SJSA1 (cell line): ENCODE measurements at places on chromosomes 6 and 20. TPM values are rescaled to one million over a fixed set of nuclear protein-coding genes. Genes with fewer than 3 reads are reported as not detected.

RIMS4 gene
- total RNA-seq: not detected in 2 replicates

DNA sequence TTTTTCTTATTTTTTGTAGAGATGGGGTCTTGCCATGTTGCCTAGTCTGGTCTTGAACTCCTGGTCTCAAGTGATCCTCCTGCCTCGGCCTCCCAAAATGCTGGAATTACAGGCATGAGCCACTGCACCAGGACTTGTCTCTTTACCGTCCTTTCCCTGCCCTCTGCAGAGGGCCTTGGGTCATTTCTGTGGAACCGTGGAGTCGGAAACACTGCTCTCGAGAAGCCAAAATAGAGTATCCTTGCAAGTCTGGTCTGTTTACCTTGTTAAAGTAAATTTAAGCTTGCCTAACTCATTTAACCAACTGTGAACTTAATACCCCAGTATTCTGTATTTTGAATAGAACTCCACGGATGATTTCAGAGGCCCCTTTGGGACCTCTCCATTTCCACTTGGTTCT is 51.4 kb downstream of the KDM1B start:
- H3K4me1 ChIP-seq: no peaks in the 10 kb centered on the region
- H3K4me3 ChIP-seq: no peak overlapping the region
- H3K36me3 ChIP-seq: no peaks in the 10 kb centered on the region

DNA sequence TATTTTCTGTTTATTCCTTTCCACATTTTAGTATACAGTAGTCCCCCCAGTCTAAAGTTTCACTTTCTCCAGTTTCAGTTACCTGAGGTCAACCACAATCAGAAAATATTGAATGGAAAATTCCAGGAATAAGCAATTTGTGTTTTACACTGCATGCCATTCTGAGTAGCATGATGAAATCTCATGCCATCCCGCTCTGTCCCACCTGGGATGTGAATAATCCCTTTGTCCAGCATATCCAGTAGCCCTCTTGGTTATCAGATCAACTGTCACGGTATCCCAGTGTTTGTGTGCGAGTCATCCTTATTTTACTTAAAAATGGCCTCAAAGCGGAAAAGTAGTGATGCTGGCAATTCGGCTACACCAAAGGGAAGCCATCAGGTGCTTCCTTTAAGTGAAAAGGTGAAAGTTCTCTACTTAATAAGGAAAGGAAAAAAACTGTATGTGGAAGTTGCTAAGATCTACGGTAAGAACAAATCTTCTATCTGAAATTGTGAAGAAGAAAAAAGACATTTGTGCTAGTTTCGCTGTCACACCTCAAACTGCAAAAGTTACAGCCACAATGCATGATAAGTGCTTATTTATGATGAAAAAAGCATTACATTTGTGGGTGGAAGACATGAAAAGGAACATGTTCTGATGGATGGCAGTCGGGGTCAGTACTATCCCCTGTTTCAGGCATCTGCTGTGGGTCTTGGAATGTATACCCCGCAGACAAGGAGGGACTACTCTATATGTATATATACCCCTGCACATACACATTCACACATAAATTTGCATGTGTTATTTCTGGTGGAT is 11.3 kb downstream of the NOX3 start:
- H3K27me3 ChIP-seq: no peaks in the 10 kb centered on the region
- no peak overlapping the region for H3K4me3 ChIP-seq
- no peaks in the 10 kb centered on the region for H3K36me3 ChIP-seq
- no peaks in the 10 kb centered on the region for H3K4me1 ChIP-seq
- H3K27ac ChIP-seq: no peak overlapping the region

PTK6 gene
- not detected in 2 replicates for total RNA-seq

DNA sequence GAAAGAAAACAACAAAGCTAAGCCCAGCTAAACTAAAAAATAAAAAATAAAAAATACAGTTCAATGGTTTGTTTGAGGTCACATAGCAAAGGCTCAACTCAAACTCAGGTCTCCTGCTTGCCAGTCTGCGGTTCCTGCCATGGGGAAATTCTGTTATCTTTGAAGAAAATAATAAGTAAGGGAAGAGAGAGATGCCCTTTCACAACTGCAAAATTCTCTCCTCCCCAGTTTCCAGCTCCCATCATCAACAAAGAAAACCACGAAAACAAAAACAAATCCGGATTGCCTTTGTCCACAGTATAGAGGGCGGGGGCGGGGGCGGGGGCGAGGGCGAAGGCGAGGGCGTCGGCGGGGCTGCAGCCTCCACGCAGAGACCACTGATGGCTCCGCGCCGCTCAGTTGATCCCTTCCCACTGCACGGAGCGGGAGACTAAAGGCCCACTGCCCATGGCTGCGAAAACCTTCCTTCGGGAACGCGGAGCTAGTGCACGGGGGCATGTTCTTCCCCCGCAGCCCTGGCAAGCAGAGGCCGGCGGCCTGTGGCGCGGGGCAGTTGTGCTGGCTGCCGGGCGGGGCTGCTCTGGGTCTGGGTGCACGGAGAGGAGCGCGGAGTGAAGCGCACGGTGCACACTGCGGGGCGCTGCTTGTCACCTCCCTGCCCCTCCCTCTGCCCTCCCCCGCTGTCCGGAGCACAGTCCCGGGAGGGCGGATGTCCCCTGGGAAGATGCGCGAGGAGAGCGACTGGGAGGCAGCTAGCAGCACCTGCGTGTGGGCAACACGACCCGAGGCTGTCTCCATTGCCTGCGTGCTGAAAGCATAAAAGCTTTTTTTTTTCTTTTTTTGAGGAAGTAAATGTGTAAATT is 54.1 kb upstream of the TPD52L1 start:
- peak overlapping the region; percentile 47 for H3K4me3 ChIP-seq
- peaks cover 4% of the 10 kb centered on the region; the same call in 1 of the 2 replicates for H3K36me3 ChIP-seq
- no peaks in the 10 kb centered on the region for H3K27me3 ChIP-seq
- DNase-seq: peak; percentile 90
- H3K27ac ChIP-seq: peak overlapping the region; percentile 68

DNA sequence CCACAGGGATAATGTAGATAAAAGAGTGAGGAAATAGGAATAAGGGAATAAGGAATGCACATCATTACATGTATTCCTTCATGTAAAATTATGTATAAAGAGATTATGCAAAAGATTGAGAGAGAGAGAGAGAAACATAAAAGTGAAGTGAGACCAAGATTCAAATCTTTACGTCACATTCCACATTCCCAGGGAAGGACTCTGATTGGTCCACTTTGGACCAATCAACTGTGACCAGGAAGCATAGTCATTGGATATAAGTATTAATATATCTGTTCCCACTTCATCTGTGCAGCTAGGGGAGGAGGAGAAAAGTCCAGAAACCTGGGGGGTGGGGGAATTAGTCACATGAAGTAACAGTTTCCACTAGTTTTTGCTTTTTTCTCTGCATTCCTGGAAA is 66.4 kb downstream of the SLC2A10 start:
- no peaks in the 10 kb centered on the region for H3K4me1 ChIP-seq
- H3K36me3 ChIP-seq: no peaks in the 10 kb centered on the region
- no peaks in the 10 kb centered on the region; the same call in 1 of the 2 replicates for H3K27me3 ChIP-seq
- H3K27ac ChIP-seq: no peak overlapping the region
- DNase-seq: no peak

DNA sequence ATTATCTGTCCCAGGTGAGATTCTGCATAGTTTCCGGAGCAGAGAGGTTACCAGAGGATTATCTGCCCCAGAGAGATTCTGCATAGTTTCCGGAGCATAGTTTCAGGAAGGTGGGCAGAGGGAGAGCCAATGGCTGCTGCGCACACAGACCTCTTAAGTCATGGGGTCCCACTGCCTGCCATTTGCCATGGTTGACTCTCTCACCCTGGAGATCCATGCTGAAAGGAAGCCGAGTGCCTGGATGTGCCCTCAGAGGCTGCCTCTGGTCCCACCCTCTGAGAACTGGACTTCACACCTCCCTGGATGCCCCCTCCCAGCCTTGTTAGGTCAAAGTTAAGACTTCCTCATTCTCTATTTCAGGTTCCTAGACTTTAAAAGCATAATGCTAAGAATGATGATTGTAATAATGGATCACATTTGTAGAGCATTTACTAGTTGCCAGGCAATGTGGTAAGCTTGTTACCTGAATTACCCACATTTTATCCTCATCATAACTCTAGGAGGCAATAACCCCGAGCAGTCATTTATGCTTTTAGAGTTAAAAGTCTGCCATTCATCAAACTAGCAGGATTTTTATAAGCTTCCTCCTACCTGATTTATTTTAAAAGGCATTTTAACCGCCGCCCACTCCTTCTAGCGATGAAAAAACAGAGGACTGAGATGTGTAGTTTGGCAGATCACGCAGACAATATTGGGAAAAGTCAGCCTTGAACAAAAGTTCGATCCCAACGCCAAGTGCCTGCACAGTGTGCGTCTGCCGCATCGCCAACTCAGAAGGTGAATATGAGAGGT is 11.9 kb downstream of the SERPINB9 start:
- H3K36me3 ChIP-seq: peaks cover 4% of the 10 kb centered on the region; the same call in 1 of the 2 replicates
- no peak overlapping the region for H3K27ac ChIP-seq
- DNase-seq: no peak
- no peaks in the 10 kb centered on the region for H3K4me1 ChIP-seq

DNA sequence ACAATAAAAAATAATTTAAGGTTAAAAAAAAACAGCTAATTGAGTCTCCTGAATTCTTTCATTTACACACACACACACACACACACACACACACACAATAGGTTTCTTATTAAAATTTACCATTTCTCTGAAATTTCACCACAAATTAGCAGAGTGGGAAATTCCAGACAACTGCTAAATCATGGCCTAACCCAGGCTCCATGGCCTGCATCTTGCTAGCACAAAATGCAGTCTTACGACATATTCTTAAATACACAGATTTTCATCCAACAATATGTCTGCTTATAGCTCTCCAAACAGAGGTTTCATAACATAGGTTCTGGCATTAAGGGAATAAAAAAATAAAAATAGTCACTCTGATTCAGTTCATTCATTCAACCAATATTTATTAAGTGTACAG is 46.9 kb downstream of the SOD2 start:
- H3K4me3 ChIP-seq: no peak overlapping the region
- H3K27me3 ChIP-seq: no peaks in the 10 kb centered on the region
- DNase-seq: no peak
- no peak overlapping the region for H3K27ac ChIP-seq

- peak overlapping the region; percentile 92 for H3K27ac ChIP-seq
- no peaks in the 10 kb centered on the region for H3K27me3 ChIP-seq
- no peak for DNase-seq
- H3K36me3 ChIP-seq: no peaks in the 10 kb centered on the region
These were observed 121.7 kb downstream of the BCAS1 start for GRCh38 chr20:53948383-53949318.

- H3K4me1 ChIP-seq: no peaks in the 10 kb centered on the region
- no peak overlapping the region for H3K4me3 ChIP-seq
- DNase-seq: no peak
- no peaks in the 10 kb centered on the region for H3K36me3 ChIP-seq
- H3K27me3 ChIP-seq: no peaks in the 10 kb centered on the region
- no peak overlapping the region for H3K27ac ChIP-seq
These were observed 64.8 kb downstream of the GRIK2 start for GRCh38 chr6:101458336-101458735.

DNA sequence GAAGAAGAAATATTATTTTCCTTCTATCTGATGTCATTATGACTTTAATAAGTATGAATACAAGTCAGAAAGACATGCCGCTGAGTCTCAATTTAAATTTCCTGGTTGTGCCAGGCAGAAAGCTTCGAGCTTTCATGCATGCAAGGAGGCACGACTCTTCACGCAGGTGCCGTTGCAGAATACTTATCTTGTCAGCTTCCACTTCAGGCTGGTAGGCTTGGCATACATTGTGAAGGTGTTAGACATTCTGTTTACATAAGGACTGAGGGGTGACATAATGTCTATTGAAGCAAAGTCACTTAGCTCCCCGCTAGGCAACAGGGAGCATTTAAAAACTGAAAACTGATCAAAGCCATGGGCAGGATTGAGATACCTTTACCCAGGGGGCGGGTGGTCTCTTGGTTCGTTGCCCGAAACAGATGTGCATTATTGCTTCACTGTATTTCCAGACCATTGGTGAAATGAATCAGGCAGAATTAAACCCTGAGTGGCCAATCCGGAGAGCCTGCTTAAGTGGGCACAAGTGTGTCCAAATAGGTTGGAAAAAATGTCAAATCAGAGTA is 16.4 kb downstream of the BMP6 start:
- H3K27me3 ChIP-seq: no peaks in the 10 kb centered on the region
- no peak for DNase-seq
- no peaks in the 10 kb centered on the region for H3K36me3 ChIP-seq
- no peak overlapping the region for H3K4me3 ChIP-seq
- no peak overlapping the region for H3K27ac ChIP-seq

- no peaks in the 10 kb centered on the region for H3K27me3 ChIP-seq
- H3K27ac ChIP-seq: no peak overlapping the region
- DNase-seq: no peak
- H3K36me3 ChIP-seq: no peaks in the 10 kb centered on the region
- no peak overlapping the region for H3K4me3 ChIP-seq
These were observed 22.1 kb downstream of the RUNX2 start for GRCh38 chr6:45350186-45350710.

METTL24 gene
- total RNA-seq: 0.58 TPM in 1 of 2 replicates, not detected in the other

DNA sequence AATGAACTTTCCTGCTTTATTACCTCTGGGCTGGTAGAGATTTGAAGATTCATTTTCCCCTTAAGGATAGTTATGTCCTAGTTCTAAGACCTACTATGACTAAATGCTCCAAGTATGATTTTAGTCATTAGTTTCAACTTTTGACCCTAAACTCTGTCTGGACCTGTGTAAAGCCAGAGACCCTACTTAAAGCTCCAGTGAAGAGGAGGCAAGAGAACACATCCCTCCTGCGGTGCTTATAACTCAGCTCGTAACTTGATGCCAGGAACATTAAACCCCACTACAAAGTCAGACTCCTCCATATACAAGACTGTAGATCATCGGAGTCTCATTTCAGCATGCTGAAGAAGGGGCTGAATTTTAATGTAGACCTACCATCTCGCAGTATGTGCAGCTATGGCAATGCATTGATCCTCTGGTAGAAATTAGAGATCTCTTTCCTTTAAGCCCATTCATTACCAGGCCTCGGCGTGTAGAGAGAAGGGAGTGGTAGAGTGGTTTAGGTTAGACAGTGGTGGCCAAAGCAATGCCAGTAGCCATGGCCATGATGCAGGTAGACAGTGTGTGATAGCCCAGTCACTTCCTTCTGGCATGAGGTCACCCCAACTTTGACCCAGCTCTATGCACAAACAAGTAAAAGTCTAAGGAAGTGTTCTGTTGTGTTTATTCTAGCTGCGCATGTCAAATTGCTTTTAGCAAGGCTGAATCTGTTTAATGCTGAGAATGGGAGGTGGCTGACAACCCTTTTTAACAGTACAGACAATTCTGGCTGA is 34.8 kb upstream of the MYB start:
- H3K4me3 ChIP-seq: no peak overlapping the region
- no peaks in the 10 kb centered on the region for H3K36me3 ChIP-seq
- H3K27me3 ChIP-seq: no peaks in the 10 kb centered on the region

SCAF8 gene
- 18.2 and 28.8 TPM in 2 replicates for total RNA-seq

NOX3 gene
- total RNA-seq: not detected in 2 replicates

DNA sequence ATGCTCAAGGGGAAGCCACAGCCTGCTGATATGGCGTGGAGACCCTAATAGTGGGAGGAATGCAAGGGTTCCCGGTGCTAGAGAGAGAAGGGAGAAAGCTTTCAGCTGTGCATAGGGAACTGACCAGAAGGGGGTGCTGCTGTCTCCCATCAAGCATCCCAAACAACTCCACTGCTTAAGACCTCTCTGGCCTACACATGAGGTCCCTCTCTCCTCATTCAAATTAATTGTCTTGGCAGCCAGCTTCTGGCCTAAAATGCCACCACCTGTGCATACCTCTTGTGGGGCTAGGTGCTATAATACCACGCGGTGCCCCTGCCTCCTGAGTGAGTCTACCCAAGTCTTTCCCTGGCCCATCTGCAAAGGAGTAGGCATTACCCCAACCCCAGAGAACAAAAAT is 14.5 kb downstream of the ADISSP start:
- no peaks in the 10 kb centered on the region for H3K27me3 ChIP-seq
- H3K27ac ChIP-seq: no peak overlapping the region
- H3K4me1 ChIP-seq: no peaks in the 10 kb centered on the region

GRCh38 chr20:4710106-4710475 is 11.6 kb upstream of the PRND start:
- H3K4me3 ChIP-seq: no peak overlapping the region
- no peak for DNase-seq
- no peaks in the 10 kb centered on the region for H3K4me1 ChIP-seq
- no peaks in the 10 kb centered on the region for H3K27me3 ChIP-seq
